GM04504 (cell line): ENCODE measurements at places on chromosomes 7 and 10.
A peak's percentile ranks its signal among the peaks of the same experiment; 100 is the strongest.

GRCh38 chr10:393106-393745 lies 258.0 kb downstream of the ZMYND11 start:
- no peak for DNase-seq

GRCh38 chr7:1951159-1951536 lies 281.1 kb downstream of the ELFN1 start:
- no peak for DNase-seq

GRCh38 chr10:75098902-75099673 lies 12.4 kb upstream of the SAMD8 start:
- no peak for DNase-seq

GRCh38 chr10:133018491-133018890 lies 69.2 kb upstream of the ADGRA1 start:
- DNase-seq: no peak

GRCh38 chr10:86087716-86088115 lies 278.9 kb downstream of the GRID1 start:
- no peak for DNase-seq

- DNase-seq: no peak
These were observed 210.6 kb downstream of the TNS3 start for GRCh38 chr7:47371317-47371716.

GRCh38 chr10:89553064-89553734 lies 17.8 kb upstream of the SLC16A12 start:
- DNase-seq: peak; percentile 84

GRCh38 chr10:71124921-71125748 lies 87.2 kb upstream of the UNC5B start:
- DNase-seq: no peak

- peak; percentile 82 for DNase-seq
These were observed 33.4 kb downstream of the CDCA7L start for GRCh38 chr7:21912305-21912704.

- DNase-seq: no peak
These were observed 629.0 kb downstream of the CCSER2 start for GRCh38 chr10:84957427-84957826.

GRCh38 chr10:62772186-62772974 lies 32.1 kb upstream of the ADO start:
- no peak for DNase-seq

DNA sequence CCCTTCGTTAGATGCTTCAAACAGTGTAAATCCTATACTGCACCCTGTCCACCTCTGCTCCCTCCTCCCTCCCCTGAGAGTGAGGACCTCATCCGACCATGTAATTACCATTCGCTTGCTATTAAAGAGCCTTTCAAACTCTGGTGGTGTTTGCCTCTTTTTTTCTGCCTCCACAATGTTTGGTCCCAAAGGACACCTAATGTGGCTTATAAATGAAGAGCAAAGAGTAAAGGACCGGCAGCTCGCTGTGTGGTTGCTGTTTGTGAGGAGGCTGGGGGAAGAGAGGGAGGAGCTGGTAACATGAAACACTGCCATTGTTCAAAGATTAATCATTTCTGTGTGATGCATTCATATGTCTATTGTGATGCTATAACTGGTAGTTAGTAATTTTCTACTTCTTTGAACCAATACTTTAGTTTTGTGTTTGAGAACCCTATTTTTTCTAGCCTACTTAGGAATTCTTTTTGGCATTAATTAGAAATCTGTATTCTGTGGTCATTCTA lies 27.9 kb downstream of the MTURN start:
- DNase-seq: no peak

DNA sequence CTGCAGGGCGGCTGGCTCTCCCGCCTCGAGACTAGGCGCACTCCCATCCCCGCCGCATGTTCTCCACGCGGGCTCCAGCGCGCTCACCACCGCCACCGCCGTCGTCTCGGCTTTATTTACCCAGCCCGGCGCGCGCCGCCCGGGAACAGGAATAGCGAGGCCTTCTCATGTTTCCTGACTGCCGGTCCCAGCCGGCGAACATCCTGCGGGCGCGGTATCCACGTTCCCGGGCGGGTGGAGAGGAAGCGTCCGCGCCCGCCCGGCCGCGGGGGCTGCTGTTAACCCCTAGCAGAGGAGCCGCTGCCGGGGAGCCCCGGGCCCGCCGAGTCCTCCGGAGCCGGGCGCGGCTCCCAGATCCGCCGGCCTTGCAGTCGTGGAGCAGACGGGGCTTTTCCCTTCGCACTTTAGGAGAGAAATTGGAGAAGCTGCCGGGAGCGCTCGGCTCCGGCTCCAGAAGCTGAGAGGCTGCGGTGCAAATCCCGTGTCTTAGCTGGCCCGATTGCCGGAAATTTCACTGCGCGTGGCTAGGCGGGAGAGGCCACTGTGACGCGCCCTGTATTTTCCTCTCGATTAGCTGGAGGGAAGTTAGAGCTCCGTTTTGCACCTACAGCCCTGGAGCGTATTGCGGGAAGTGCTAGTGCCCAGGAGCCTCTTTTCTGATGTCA lies at the start of gene MKX:
Gene MKX, minus strand, starts transcription at position 88 of the 665 bp plus-strand sequence. CDS start 2,404 bp downstream, outside the sequence.
- peak; percentile 56 for DNase-seq

DNA sequence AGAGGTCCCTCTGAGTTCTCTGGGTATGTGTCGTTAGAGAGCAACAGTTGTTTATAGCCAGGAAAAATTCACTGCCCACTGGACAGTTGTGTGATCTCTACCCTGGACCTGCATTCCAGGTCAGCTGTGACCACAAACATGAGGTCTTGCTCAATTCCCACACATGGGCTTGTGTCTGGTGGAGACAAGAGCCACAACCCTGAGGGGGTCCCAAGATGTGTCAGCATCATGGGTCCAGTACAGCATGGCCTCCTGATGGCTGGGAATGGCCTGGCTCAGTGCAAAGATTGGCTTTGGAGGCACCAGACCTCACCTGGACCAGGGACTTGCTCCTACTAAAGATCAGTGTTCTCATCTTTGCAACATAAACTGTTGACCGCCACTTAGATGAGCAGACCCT lies 751.6 kb downstream of the GRID1 start:
- no peak for DNase-seq

DNA sequence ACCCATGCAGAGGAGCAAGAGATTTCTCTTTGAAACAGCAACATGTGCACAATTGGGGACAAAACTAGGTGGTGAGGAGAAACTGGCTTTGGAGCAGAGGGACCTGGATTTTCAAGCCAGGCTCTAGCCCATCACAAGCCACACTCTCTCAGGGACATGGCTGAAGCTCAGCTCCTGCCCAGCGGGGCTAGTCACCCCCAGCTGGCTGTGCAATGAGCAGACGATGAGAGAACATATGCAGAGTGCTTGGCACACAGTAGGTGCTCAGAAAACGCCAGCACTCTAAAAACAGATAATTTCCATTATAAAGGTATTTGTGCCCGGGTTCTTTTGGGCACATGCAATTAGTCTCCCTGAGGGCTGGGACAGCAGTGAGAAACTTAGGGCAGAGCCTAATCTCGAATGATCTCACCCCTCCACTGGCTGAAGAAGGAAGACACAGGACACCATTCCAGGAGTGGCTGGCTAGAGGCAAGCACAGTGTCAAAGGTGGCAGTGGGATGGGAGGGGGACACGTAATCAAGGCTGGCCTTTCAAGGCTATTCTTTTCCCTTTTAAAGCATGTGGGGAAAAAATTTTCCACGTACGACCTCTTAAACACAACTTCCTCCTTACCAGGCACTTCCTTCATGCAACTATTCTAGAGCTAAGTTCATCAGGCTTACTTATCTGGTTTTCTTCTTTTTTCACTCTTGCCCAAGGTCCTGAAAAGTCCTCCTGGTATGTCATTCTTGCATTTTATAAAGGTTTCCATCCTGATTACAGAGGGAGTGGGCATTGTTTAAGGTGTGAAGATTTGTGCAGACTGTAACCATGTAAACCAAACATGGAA lies 15.1 kb downstream of the FAM53B start:
- DNase-seq: no peak

- no peak for DNase-seq
These were observed 62.8 kb downstream of the ADARB2 start for GRCh38 chr10:1674501-1674900.

- DNase-seq: no peak
These were observed 51.9 kb upstream of the GNAT3 start for GRCh38 chr7:80563561-80564327.

- no peak for DNase-seq
These were observed 100.2 kb downstream of the GNAT3 start for GRCh38 chr7:80411621-80412020.

DNA sequence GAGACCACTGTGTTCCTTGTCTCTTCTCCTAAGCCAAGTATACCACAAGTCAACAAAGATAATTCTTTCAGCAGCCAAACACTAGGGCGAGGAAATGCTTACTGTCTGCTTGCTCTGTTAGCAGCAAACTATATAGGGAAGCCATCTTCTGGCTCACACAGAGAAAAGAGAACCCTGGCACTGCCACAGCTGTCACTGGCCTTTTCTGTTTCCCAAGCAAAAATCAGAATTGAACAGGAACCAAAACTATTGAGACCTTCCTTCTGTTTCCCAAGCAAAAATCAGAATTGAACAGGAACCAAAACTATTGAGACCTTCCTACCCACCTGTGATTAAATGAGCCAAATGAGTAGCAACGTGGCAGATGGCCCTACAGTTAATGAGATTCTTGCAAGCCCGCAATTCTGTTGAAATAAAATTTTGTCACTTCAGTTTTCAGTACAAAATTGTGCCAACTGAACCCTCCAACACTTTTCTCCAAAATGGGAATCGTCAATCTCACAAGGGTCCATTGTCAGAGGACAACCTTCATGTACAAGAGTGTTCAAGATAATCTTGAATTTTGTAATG lies 54.5 kb downstream of the LRRTM3 start:
- DNase-seq: no peak

GRCh38 chr10:52853704-52854103 lies 81.1 kb upstream of the MBL2 start:
- DNase-seq: no peak

DNA sequence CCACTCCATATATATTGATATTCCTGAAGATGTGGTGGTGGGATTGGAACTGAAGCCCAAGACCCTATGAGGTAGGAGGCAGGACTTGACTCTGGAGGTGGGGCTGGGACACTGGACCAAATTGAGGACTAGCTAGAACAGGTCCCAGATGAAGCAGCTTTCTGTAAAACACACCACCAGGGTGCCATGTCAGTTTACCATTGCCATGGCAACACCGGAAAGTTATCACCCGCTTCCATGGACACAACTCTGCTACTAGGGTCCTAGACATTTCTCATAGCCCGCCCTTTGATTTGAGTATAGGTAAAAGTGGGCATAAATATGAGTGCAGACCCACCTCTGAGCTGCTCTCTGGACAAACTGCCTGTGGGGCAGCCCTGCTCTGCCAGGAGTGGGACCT lies 490.5 kb upstream of the PFKP start:
- no peak for DNase-seq
